ENCODE measurements at places on chromosomes 6 and 20.

DNA sequence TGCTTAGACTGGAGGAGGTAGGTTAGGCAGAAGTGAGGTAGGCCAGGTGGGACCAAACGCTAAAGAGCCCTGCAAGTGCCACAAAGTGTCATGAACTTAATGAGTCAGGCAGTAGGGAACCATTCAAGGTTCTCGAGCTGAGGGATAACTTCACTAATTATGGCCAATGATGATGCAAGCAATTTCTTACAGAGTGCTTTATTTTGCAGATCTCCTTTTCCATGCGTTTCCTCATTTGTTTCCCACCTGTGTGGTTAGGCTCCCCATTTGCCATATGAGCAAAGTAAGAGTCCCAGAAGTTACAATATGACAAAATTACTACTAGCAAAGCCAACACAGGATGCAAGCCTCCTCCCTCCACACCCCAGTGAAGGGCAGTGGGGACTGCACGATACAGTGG is 36.5 kb upstream of the PSMF1 start:
- DNase-seq, result no peak

- no peak for DNase-seq
These were observed 331.8 kb downstream of the RIMS1 start for GRCh38 chr6:72218125-72218524.

GRCh38 chr6:163814494-163815364 is 400.2 kb downstream of the QKI start:
- no peak for DNase-seq

DNA sequence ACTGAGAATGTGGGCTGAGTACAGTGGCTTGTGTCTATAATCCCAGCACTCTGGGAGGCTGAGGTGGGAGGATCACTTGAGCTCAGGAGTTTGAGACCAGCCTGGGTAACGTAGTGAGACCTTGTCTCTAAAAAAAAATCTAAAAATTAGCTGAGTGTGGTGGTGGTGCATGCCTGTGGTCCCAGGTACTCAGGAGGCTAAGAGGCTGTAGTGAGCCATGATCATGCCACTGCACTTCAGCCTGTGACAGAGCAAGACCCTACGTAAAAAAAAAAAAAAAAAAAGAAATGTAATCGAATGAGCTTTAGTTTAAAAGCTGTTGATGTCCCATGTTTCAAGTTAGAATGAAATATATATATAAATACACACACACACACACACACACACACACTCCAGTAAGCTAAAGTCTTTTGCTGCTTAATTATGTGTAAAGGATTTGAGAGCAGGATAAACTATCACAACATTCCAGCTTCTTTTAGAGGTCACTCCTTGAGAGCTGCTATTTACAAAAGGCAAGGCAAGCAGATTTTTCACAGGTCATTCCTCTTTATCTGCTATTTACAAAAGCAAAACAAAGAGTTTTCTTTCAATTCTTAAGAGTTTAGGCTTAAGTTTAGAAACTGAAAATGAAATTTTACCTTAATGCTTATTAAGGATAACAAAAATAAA is 4.7 kb upstream of the MICAL1 start:
- no peak for DNase-seq

DNA sequence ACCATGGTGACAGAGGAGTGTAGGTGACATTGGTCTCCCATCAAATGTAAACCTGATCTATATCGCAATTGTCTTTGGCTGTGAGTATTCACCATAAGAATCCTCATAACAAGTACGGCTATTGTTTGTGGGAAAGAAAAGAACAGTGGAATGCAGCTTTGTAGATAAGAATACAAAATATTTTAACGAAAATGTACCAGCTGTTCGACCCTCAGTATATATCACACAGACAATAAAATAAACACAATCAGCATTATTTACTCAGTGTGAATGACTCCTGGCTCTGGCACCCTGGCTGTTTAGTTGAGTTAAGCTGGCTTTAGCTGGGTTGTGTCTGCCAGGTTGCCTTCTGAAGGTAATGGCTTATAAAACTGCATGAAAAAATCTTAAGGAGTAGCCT is 43.4 kb downstream of the SNRNP48 start:
- DNase-seq, result no peak

GRCh38 chr6:91480402-91480801 is 893.5 kb upstream of the MAP3K7 start:
- no peak for DNase-seq

DNA sequence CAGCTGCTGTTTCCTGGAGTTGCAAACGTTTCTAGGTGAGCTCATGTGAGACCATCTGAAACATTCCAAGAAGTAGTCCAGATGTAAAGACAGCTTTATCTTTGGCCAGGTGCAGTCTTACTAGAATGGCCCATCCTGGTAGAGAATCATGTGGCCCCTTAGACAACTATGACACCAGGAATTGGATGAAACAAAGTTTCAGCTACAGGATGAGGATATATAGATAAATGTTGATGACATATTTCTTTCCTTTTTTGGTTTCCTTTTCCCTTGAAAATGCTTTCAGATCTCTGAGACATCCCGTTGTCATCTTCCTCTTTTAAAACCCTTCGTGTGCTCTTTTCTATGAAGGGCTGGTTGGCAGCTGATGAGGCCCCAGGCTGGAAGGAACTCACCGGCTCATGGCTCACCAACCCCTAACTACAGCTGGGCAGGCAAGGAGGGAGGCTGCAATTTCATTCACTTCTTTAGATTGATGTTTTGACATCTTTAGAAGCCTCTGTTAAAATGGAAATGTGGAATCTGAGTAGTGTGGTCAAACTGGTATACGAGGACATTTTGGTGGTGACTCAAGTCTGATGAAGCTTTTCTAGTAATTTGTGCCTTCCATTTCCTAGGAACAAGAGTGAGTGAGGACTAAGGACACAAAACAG is 167.9 kb upstream of the TNFAIP3 start:
- DNase-seq, result no peak

GRCh38 chr6:135624402-135625295 is 127.1 kb upstream of the AHI1 start:
- no peak for DNase-seq

DNA sequence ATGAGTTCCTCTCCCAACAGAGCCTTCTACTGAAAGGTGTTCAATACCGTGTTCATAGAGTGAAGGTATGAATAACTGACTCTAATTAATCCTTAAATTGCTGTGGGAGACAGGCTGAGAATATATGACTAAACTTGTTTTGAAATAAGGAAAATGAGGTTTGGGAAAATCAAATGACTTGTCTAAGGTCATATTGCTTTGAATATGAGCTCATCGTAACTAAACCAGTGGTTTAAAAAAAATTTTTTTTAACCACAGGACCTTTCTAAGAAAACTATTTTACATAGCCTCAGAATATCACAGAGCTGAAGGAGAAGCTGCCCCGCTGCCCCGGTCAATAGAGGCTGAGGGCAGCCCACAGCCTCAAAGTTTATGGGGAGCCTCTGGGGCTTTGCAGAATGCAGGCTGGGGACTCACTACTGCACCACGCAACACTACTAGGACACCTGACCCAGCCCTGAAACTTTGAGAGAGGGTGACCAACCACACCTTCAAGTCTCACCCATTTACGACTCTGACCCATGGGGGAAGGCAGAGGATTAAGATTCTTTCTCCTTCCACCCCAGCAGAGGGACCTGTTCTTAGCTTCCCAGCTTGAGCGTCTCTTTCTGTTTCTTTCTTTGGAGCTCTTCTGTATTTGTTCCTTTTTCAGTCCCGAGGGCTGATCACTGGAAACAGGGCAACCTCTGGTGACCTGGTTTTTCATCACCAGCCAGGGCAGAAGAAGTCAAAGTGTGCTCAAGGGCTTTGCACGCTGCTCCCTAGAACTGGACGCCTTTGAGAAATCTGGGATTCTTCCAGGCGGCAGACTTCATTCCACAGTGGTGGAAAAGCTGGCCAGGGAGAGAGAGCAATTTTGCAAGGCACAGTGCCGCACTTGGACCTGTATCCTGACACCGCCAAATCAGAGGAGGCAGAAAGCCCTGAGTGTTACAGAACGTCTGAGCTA is 220.2 kb downstream of the ATXN1 start:
- no peak for DNase-seq

DNA sequence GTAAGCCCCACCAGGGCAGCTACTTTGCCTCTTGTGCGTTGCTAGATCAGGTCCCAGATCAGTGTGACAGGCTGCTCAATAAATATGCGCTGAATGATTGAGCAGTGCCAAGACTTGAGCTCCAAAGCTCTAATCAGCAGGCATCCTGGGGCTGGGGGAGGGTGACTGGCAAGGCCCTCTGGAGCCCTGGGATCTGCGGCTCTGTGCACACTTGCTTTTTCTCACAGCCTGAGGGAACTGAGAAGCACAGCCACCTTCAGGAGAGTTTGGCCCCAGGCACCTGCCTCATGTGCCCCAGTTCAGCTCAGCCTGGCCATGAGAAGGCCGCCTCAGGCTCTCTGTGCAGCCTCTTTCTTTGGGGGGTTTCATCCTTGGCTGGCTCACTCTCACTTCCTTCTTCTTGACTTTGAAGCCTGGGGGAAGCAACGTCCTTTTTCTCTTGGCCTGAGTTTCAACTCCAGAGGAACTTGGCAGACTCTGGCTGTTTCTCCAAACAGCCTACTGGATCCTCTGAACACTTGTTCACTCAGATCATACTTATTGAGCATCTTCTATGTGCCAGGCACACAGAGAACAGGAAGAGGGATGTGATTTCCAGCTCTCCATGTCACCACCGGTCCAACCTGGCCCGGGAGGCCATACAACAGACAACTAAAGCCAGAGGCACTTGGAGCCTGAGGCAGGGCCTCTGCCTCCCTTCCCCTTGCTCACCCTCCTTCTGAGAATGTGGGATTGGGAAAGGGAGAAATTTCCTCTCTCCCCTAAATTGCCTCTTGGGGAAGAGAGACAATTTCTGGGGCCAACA is 114.0 kb downstream of the VEGFA start:
- DNase-seq, result no peak

GRCh38 chr20:20603339-20603990 is 109.0 kb downstream of the RALGAPA2 start:
- DNase-seq, result peak; percentile 90

DNA sequence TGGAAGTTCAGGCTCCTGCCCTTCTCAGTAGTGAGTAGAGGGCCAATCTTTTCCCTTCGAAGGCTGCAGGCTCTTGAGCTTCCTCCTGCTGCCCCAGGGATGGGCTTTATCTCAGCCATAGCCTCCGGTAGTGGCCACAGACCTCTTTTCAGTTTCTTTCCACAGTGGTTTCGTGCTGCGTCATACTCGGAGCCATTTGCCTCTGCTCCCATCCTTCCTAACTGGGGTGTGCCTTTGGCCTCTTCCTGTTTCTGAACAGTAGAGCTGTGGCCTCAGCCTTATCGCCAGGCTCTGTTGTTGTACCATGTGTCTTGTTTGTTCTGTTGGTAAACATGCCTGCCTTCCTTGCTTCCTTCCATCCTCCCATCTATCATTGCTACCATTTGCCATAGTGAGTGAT is 54.1 kb downstream of the TULP4 start:
- no peak for DNase-seq

GRCh38 chr6:40286721-40287120 is 300.4 kb downstream of the LRFN2 start:
- DNase-seq, result no peak

DNA sequence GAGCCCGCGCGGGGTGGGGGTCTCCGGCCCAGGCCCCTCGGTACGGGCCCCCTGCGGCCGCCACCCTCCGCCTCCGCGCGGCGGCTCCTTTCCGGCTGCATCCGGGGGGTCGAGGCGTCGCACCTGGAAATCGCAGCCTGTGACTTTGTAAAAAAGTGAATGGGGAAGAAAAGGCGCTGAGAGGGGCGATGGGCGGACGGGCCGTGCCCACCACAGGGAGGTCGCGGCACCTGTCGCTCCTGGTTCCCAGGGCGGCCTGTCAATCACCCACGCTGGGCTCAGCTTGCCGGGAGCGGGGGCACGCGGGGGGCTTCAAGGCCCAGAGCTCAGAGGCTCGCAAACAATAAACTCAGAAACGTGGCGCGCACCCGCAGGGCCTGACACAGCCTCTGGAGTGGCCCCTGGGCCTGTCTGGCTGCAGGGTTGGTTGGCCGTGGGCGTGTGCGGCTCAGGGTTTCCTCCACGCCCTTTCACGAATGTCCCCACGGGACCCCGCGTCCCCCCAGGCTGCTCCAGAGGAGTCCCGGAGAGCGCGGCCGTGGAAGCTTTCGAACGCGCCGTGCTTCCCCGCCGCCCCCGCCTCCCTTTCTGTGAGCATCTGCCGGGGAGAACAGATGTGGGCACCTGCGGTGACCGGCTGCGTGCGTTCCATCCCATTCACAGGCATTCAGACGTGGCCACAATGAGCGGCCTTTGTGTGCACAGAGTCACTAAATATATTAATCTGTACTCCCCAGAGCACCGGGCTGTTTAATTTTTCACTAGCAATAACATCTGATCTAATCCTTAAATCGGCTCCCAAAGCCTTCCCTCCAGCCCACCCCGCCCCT is 6.1 kb upstream of the DLL1 start:
- DNase-seq, result no peak

DNA sequence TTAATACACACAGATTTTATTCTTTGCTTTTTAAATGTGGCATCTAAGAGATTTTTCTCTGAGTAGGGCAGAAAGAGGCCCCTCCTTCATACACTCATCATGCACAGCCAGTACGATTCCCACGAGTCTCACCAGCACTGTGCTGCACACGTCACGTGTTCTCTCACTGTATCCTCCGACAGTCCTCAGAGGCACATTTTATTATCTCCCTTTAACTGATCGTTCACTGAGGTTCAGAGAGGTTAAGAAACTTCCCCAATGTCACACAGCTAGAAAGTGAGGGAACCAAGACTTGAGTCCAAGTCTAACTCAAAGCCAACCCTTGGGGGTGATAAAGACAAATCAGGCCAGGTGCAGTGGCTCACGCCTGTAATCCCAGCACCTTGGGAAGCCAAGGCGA is 142.5 kb downstream of the PREX1 start:
- DNase-seq, result no peak

- no peak for DNase-seq
These were observed 212.4 kb upstream of the RUNX2 start for GRCh38 chr6:45115696-45116095.

DNA sequence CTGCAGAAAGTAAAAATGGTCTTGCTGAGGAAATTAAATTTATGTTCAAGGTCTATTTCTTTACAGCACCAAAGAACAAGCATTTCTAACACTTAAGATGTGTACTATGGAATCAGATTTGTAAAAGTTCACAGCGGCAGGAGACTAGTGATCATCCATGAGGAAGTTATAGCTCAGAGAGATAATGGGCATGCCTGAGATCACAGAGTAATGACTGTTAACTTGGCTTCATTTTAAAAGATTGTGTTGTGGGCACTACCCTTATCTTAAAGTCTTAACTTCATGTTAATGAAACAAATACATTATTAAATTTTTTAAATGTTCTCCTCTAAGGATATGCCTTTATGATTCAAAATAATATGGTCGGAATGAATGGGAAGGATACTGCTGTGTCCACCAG is 168.6 kb downstream of the GMPR start:
- no peak for DNase-seq

GRCh38 chr20:21002486-21002885 is 103.7 kb downstream of the LINC00237 start:
- DNase-seq, result no peak

DNA sequence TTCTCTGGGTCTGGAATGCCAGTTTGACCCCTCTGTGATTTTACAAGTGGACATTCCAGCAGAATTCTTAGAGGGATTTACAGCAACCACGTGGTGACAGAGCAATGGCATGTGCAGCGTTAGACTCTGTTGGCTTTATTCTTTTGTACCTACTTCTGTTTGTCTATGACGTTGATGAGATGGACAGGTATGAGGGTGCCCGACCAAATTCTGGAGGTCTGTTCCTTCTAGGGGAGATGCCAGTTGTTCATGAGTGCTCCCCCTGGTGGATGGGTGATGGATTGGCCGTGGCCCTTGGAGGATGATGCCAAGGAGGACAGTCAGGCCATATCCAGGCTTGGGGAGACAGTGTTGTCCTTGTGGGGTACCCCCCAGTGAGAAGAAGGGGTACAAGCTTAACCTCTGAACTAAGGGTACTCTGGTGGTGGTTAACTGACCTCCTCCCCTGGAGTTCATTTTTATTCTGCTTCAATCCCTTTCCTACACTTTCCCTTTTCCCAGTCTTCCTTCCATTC is 198.6 kb downstream of the DTNBP1 start:
- no peak for DNase-seq

Data from SHP77 treated with DMSO at 0.1 percent for 48 hours (cell line).